HepG2 (cell line): ENCODE measurements at places on chromosomes 12 and 14. TPM values are rescaled to one million over a fixed set of nuclear protein-coding genes. Genes with fewer than 3 reads are reported as not detected.

GRCh38 chr12:46553911-46554310, 181.3 kb upstream of the SLC38A2 start:
- no peaks in the 10 kb centered on the region for H3K36me3 ChIP-seq
- no peaks in the 10 kb centered on the region for H3K27me3 ChIP-seq
- no peak for DNase-seq
- peaks cover 11% of the 10 kb centered on the region for H3K4me1 ChIP-seq
- H3K27ac ChIP-seq: no peak overlapping the region
- no peak overlapping the region for H3K4me3 ChIP-seq

GRCh38 chr12:54692353-54692752, 44.2 kb upstream of the DCD start:
- no peaks in the 10 kb centered on the region for H3K36me3 ChIP-seq
- no peak overlapping the region for H3K27ac ChIP-seq
- H3K4me1 ChIP-seq: no peaks in the 10 kb centered on the region
- no peaks in the 10 kb centered on the region for H3K27me3 ChIP-seq
- DNase-seq: no peak

DNA sequence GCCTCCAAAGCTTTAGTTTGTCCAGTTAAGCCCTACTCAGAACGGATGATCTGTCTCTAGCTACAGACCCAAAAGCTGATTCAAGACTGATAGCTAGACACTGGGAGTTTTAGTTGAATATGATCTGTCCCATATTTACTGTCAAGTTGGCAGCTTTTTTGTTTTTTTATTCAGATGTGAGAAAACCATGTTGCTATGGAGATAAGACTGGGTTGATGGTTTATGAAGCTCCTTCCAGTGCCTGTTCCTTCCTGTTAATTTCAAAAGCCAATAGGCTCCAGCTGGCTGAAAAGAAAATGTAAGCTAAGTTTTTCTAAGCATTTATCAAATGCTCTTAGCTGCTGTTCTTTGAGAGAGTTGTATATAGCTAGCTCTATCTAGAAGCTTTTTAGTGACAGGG, 4.7 kb downstream of the DYNLL1 start:
- no peak overlapping the region for H3K4me3 ChIP-seq
- H3K27me3 ChIP-seq: no peaks in the 10 kb centered on the region
- H3K36me3 ChIP-seq: peaks cover 4% of the 10 kb centered on the region
- no peak overlapping the region for H3K27ac ChIP-seq

- peaks cover 16% of the 10 kb centered on the region for H3K27me3 ChIP-seq
- peaks cover 14% of the 10 kb centered on the region for H3K4me1 ChIP-seq
- H3K36me3 ChIP-seq: no peaks in the 10 kb centered on the region
- DNase-seq: no peak
These were observed 5.1 kb downstream of the PSMB11 start for GRCh38 chr14:23047034-23047634.

GRCh38 chr12:128727999-128728398, 95.8 kb downstream of the SLC15A4 start:
- no peak overlapping the region for H3K27ac ChIP-seq
- no peaks in the 10 kb centered on the region; the same call in 2 of the 3 replicates for H3K27me3 ChIP-seq
- H3K4me3 ChIP-seq: no peak overlapping the region
- DNase-seq: peak; percentile 15

- no peaks in the 10 kb centered on the region for H3K36me3 ChIP-seq
- no peaks in the 10 kb centered on the region for H3K4me1 ChIP-seq
- peak; percentile 24 for DNase-seq
- no peaks in the 10 kb centered on the region for H3K27me3 ChIP-seq
These were observed 352.0 kb downstream of the BCAT1 start for GRCh38 chr12:24596768-24597388.

DNA sequence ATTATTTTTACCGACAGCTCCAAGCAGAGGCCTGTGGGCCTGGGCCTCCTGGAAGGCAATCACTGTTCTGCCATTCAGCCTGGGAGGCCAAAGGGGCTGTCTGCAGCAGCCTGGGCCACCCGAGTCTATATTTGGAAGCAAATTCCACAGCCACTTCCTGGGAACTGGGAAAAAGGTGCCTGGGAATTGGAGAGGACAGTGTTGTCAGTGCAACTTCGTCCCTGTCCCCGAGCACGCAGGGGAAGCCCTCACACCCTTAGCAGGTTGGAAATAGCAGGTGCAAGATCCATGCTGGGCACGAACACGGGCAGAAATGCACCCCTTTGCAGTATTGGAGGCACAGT, 9.6 kb upstream of the TBX5 start:
- H3K27ac ChIP-seq: no peak overlapping the region
- H3K36me3 ChIP-seq: no peaks in the 10 kb centered on the region

DNA sequence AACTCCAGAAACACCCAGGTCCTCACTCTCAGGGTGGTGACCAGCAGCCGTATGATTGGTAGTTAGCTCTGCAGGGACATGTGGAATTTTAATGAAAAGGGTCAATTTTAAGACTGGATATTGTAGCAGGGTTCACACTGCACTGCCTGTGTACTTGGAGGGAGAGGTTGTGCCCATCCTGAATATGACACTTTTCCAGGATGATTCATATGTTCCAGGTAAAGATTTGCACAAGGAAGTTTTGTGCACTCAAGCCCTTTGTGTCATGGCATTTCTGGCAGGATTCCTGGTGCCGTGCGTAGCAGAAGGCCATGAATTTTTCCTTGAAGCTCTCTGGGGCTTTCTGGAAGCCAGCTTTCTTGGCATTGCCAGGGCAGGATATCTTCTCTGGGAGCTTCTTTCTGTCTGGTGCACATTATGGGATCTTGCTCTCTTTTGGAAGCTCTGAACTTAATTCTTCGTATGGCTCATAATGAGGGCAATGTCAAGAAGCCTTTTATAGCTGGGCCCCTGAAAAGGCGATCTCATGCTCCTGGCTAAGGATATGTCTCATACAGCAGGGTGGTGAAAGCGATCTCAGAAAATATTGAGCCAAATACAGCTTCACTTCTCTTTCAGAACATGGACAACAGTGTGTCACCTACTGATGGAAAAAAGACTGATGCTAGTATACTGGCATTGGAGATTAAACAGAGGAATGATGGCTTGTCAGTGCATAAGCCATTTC, 1133.9 kb downstream of the AACS start:
- H3K4me3 ChIP-seq: no peak overlapping the region
- no peaks in the 10 kb centered on the region for H3K4me1 ChIP-seq
- no peaks in the 10 kb centered on the region for H3K27me3 ChIP-seq
- no peak overlapping the region for H3K27ac ChIP-seq
- no peaks in the 10 kb centered on the region for H3K36me3 ChIP-seq

- H3K4me3 ChIP-seq: no peak overlapping the region
- H3K4me1 ChIP-seq: peaks cover 3% of the 10 kb centered on the region
- H3K27ac ChIP-seq: no peak overlapping the region
- DNase-seq: no peak
- no peaks in the 10 kb centered on the region for H3K36me3 ChIP-seq
These were observed 139.5 kb downstream of the RMST start for GRCh38 chr12:97601934-97602720.

GRCh38 chr12:120012067-120012621, 23.1 kb downstream of the BICDL1 start:
- H3K36me3 ChIP-seq: no peaks in the 10 kb centered on the region
- no peak overlapping the region for H3K4me3 ChIP-seq
- H3K27me3 ChIP-seq: no peaks in the 10 kb centered on the region
- H3K4me1 ChIP-seq: peaks cover 39% of the 10 kb centered on the region
- no peak overlapping the region for H3K27ac ChIP-seq

DNA sequence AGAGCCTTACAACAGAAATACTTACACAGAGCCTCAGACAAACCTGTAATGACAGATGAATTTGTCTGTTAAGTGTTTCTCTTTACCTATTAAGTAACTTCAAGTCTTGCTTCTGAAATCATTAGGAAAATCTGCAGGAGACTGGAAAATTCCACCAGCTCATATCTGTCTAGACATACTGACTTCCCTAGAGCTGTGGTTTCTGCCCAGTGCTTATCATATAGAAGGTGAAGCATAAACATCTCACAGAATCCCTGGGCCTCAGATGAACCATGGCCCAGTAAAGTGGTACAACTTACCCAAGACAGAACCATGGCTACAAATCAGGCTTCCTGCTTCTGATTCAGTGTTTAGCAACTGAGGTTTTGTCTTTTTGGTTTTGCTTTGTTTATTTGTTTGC, 91.6 kb downstream of the EGLN3 start:
- no peaks in the 10 kb centered on the region for H3K4me1 ChIP-seq
- H3K4me3 ChIP-seq: no peak overlapping the region
- no peak for DNase-seq
- H3K27me3 ChIP-seq: peaks cover 14% of the 10 kb centered on the region; the same call in 1 of the 3 replicates
- no peaks in the 10 kb centered on the region for H3K36me3 ChIP-seq

DNA sequence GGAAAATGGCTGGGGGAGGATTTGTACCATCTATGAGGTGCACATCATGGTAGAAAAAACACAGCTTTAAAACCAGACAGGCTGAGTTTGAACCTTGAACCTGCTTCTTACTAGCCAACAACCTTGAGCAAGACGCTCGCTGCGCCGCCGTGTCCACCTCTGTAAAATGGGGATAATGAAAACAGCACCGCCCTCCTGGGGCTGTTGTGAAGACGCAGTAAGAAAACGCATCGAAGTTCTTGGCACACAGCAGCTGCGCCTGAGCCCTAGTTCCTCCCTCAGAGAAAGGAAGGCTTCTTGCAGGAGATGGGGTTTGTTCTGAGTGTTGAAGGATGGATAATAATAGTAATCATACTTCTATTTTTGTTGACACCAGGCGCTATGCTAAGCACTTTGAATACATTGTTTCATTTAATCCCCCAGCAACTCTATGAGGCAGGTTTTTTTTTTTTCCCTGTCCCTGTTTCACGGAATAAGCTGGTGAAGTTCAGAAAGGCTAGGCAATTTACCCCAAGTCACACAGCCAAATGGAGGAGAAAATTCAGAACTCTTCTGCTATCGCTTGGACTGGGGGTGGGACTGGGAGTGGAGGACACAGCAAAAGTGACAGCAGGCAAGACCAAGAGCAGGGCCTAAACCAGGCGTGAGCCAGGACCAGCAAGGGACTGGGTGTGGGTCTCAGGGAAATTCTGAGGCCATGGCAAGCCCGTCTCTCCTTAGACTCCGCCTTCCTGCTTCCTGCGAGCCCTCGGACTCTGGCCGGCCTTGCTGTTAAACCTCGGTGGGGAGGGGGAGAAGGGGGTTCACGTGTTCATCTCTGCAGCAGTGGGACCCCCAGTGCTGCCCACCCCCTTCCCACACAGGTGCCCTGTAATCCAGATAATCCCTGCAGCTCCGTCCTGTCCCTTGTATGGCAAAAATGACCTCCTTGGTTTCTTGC, 97.5 kb downstream of the LRRC74A start:
- H3K4me1 ChIP-seq: peaks cover 51% of the 10 kb centered on the region
- H3K36me3 ChIP-seq: no peaks in the 10 kb centered on the region
- no peak overlapping the region for H3K4me3 ChIP-seq
- DNase-seq: no peak
- H3K27ac ChIP-seq: no peak overlapping the region

DNA sequence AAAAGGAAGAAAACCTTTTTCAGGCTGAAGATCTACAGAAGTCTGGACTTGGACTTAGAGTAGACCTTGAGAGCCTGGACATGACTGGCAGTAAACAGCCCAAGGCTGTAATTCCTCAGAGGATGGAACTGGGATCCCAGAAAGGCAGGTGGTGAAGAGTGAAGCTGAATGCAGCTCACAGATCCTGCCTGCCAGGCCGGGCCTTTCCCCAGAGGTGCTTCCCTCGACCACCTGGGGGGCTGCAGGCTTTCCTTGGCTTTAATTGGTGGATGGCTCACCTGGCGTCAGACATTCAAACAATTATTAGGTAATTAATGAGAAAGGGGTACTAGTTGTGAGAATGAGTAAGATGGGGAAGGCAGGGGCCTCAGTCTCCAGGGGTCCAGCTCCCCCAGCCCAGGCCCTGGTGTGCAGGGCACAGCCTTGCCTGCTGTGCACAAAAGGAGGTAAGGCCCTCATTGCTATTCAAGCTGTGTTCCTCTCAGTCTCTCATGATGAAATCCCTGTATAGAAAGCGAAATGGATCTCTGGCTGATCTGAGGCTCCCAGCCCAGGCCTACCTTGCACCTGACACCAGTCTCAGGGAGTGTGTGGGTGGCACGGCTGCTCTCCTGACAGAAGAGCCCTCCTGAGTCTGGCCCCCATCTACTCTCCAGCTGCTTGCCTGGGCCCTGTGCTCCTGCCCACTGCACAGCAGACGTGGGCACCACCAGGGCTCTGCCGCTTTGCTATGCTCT, 63.0 kb upstream of the TCL1A start:
- no peak overlapping the region for H3K27ac ChIP-seq
- no peaks in the 10 kb centered on the region for H3K36me3 ChIP-seq
- DNase-seq: no peak
- H3K4me3 ChIP-seq: no peak overlapping the region

The ASCL1 gene
- total RNA-seq: not detected in 2 replicates

The OR6C6 gene
- total RNA-seq: not detected in 2 replicates
